ENCODE measurements at places on chromosomes 4 and X.

DNA sequence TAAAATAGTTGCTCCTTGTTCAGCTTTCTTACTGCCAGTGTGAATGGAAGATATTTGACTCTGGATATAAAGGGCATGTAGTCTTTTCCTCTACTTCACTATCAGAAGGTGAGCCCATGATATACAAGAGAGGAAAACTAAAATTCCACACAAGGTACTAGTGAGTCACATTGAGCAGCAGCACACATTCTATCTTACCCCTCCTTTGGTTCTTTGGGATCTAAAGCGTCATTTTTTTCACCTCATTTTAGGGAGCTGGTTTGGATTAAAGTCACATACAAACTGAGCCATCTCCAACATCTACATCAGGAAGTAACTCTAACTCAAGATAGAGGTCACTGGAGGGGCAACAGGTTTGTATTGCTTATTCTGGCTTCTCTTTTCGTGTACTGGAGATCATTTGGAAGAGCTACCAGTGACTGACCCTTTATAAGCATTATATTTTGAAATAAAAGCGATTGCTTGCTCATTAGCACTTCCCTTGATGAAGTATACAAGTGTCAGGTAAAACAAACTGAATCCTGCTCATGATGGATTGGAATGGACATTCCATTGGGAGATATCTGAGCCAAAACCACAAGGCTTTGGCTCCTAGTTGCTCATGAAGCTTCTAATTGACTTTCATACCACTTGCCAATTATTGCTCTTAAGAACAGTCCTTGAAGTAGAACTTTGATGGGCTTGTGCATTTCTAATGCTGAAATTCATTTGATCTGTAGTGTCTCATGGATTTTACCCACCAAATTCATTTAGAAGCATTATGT, 124.1 kb downstream of the SPCS3 start:
- DNase-seq = no peak

DNA sequence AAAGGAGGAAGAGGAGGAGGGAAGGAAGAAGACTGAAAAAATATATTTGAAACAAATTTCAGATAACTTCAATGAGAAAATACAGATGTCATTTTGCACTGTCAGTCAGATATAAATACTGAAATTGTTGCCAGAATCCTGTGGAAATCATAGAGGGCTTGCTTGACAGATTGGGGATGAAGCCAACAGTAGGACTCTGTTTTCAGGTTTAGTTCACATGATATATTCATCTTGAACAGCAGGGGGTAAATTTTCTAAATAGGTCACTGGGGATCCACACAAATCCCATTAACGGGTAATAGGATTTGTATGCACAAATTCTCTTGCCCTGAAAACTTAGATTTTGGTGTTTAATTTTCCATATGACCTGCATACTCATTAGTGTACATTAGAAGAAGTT, 103.3 kb upstream of the PCDH18 start:
- DNase-seq = no peak

DNA sequence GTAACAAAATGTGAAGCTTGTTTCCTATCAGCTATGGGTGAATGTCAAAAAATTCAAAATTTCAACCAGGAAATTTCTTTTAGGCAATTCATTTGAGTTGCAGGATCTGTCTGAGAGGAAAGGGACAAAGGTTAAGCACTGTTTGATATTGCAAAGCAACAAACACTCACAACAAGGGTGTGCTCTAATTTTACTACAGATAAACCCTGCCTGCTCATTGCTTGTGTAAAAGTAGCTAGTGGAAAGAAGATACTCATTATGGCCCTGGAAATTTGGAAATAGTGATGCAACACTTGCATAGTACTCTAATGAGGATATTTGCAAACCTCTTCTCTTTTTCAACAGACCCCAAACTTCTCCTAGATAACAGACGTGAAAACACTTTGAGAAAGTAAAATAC, 27.1 kb downstream of the FAM47E start:
- DNase-seq = no peak

DNA sequence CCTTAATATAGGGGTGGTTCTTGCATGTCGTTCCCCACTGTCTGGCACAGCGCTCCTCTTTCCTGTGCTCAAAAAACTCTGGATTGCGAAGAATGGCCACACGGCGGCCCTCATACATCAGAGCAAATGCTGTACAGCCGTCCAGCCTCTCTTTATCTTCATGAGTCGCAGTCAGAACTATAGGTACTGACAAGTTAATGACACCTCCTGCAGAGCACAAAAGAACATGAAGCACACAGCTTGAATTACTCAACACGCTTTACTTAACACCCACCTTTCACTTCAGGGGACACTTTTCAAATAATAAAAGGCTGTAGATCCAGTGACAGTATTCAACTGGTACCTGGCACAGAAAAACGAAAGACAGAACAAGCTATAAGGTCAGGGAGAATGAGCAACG, 65.3 kb downstream of the PAPSS1 start:
- no peak for DNase-seq

- DNase-seq = peak; percentile 3
These were observed 128.2 kb downstream of the C4orf51 start for GRCh38 chr4:145808021-145808650.

DNA sequence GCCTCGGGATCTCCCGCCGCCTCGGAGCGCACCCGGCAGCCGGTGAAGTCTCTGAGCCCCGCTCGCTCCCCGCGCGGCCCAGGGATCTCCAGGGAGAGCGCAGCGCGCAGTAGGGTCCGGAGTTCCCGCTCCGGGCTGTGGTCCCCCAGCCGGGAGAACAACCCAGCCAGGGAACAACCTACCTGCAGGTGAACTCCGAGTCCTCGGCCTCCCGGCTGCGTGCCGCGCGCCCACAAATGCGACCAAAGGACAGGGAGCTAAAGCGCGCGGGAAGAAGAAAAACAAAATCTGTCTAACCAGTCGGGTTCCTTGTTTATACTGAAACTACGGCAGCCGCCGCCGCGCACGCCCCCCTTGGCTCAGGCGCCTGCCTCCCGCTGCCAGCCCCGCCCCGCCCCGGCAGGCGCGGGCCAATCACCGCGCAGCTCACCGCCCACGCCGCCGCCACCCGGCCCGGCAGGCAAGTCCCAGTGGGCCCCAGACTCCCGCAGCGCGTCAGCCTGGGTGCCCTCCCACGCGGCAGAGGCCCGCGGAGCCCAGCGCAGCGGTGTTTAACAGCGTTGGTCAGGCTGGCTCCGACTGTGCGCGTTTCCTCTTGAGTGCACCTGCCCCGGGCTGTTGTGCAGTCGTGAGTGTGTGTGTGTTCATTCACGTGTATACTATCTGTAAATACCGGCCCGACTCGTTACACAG, at the start of gene RASGEF1B:
Gene RASGEF1B, minus strand, starts transcription at position 320 of the 693 bp plus-strand sequence. CDS start 12,399 bp downstream, outside the sequence.
- DNase-seq = peak; percentile 94

DNA sequence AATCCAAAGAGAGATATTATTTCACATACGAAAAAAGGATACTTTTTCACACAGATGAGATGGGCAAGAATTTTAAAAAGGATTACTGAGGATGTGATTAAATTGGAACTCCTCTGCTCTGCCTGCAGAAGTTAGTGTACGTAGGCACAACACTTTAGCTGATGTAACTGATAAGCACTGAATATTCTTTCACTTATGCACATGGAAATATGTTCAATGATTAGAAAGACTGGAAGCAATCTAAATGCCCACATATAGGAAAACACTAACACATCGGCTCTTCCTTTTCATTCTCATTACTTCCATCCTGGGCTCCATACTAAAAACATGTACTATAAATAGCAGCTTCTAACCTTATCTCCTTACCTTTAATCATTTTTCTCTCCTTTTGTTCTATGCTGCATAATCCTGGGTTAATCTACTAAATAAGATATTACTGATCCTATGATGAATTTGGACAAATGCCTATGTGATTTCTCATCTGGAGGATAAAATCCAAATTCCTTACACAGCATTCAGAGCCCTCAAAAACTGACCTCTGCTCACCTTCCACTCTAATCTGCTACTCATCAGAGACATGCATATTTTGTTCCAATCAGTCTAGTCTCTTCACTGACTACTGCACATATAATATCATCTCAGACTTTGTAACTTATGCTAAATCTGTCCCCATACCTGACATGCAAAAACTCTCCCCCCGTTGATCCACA, 197.8 kb downstream of the PDGFC start:
- DNase-seq = no peak

GRCh38 chr4:70619778-70620177, 8.8 kb upstream of the ENAM start:
- DNase-seq = no peak

- DNase-seq = no peak
These were observed 638.1 kb upstream of the BOD1L1 start for GRCh38 chr4:14265651-14266050.

Measured in CD4-positive, alpha-beta T cell treated with Interleukin-6 for 4 hours (primary cell).